Spinal cord (tissue), 10 donors: ENCODE measurements at places on chromosomes 12 and 14. TPM values are rescaled to one million over a fixed set of nuclear protein-coding genes. Genes with fewer than 3 reads are reported as not detected.

TTC7B gene
- total RNA-seq = 35.4 TPM

KERA gene
- 1.3 TPM for total RNA-seq

CCDC60 gene
- 3.7 TPM for total RNA-seq

- H3K27me3 ChIP-seq = no peaks in the 10 kb centered on the region
- no peaks in the 10 kb centered on the region for H3K36me3 ChIP-seq
- H3K4me1 ChIP-seq = peaks cover 81% of the 10 kb centered on the region
Measured at GRCh38 chr12:124677552-124678356, 110.3 kb upstream of the NCOR2 start.

DNA sequence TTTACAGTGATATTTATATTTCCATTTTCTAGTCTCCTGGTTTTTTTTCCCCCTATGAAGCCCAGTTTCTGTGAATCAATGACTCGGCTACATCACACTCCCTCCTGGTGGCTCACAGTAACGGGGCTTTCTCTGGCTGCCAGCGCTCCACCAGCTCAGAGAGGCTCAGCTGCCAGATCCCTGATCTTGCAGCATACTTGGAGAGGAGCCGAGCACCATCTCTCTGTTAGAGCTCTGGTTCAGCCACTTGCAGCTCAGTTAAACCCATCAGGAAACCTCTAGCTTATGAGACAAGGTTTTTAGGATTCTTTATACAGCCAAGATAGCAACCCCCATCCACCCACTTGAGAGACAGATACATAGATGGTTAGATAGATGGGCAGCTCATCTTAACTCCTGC lies 74.6 kb downstream of the CIT start:
- H3K27me3 ChIP-seq = no peaks in the 10 kb centered on the region
- peak overlapping the region; percentile 56 for H3K4me3 ChIP-seq
- peak; percentile 91 for DNase-seq
- peaks cover 5% of the 10 kb centered on the region for H3K4me1 ChIP-seq

DNA sequence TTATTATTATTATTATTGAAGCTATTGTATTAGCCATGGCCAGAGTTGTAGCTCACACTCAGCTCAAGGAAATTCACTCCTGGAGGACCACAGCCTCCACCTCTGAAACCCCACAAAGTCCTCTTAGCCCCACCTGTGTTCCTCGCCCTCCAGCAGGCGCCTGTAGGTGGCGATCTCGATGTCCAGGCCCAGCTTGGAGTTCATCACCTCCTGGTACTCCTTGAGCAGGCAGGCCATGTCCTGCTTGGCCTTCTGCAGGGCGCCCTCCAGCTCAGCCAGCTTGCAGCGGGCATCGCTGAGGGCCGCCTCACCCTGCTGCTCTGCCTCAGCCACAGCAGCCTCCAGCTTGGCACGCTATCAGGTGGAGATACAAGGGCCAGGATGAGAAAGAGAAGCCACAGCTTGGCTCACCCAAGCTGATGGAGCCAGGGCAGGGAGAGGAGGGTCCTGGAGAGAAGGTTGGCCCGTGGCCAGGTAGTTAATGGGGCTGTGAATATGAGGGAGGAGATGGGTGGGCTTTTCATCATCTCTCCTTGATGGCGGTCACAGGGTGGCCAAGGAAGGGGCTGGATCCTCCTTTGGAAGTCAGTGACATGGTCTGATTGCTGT lies 5.1 kb downstream of the KRT85 start:
- no peak overlapping the region for H3K27ac ChIP-seq
- H3K4me1 ChIP-seq = no peaks in the 10 kb centered on the region
- no peaks in the 10 kb centered on the region for H3K27me3 ChIP-seq
- no peak overlapping the region for H3K4me3 ChIP-seq
- no peak for DNase-seq
- no peaks in the 10 kb centered on the region for H3K36me3 ChIP-seq

DNA sequence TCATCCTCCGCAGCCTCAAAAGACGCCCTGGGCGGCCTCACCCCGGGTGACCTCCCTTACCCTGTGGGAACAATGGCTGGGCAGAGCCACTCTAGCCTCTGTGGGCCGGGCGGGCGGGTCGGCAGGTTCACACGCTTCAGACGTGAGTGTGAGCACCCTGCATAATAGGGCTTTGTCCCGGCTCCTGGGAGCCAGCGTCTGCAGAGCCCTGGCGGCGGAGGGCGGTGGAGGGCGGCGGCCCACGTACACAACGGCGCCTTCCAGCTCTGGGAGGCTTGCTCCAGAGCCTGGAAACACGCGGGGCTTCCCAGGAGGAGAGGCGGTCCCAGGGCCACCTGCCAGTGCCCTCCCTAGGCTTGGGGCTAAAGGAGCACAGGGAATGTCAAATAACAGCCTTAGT lies 205.6 kb downstream of the BCL11B start:
- no peaks in the 10 kb centered on the region for H3K36me3 ChIP-seq
- H3K4me1 ChIP-seq = peaks cover 7% of the 10 kb centered on the region
- no peak for DNase-seq

- H3K4me3 ChIP-seq = no peak overlapping the region
- H3K4me1 ChIP-seq = no peaks in the 10 kb centered on the region
- no peak for DNase-seq
- no peak overlapping the region for H3K27ac ChIP-seq
- no peaks in the 10 kb centered on the region for H3K27me3 ChIP-seq
Measured at GRCh38 chr12:92339198-92339821, 193.7 kb upstream of the BTG1 start.
